Activated naive CD4-positive, alpha-beta T cell (primary cell): ENCODE measurements at places on chromosomes 12 and 14.

GRCh38 chr14:40345334-40345733 lies 913.1 kb upstream of the FBXO33 start:
- DNase-seq, result no peak

GRCh38 chr14:42322531-42323284 lies 716.0 kb downstream of the LRFN5 start:
- DNase-seq, result no peak

DNA sequence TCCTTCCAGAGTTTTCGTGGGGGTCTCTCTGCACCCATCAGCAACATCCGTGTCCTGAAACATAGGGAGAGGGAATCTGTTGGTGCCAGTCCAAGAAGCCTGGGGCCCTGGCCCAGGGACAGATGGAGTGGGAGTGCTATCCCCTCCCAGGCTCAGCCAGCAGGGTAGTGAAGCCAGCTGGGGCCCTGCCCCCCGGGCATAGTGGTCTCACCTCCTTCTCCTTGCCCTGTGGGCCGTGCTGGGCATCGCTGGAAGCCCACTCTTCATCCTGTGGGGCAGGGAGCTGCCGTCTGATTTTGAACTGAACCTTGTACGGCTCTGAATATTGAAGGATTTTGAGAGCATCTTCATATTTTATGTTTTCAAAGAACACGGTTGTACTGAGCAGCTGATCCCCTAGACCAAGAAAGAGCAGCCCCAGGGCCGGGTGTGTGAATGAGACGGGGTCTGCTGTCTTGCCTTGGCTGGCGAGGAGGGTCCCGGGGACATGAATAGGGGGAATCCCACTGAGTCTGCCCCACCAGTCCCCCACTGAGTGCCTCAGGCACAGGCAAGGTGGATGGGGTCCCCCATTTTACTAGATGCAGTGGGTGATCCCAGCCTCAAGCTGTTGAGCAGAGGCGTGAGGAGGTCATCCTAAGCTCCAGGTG lies 23.3 kb downstream of the AHNAK2 start:
- no peak for DNase-seq

DNA sequence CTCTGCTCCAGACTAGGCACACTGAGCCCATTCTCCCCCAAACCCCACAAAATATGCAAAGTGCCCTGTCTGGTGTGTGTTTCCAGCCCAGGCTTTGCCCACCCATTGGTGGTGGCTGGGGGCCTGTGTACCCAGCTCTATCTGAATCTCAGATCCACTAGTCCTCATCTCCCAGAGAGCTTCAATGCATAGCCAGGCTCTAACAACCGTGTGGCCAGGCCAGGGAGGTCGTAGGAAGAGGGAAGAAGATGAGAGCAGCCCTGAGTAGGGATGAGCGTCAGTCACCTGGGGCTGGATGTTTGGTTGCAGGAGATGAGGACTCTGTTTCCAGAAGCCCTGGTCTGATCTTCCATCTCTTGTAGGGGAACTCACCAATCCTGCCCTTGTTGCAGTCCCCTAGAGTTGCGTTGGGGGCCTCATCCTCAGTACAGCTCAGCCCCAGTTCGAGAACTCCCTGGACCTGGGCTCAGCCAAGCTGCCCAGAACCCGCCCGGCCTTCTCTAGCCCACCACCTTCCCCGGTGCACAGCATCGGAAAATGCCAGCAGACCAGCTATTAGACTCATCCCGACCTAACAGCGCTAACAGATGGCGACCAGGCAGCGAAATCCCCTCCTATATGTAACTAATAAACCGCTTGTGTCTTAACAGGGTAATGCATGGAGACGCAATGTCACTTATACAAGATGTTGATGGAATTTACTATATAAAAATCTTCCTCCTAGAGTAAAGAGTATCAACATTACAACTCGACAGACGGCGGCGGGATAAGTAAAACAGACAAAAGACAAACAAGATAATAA lies 3.2 kb upstream of the LHX5 start:
- DNase-seq, result no peak
